ENCODE measurements at places on chromosomes 6 and 20. TPM values are rescaled to one million over a fixed set of nuclear protein-coding genes. Genes with fewer than 3 reads are reported as not detected.

- DNase-seq: no peak
- no peaks in the 10 kb centered on the region for H3K36me3 ChIP-seq
- no peaks in the 10 kb centered on the region for H3K4me1 ChIP-seq
- H3K27me3 ChIP-seq: no peaks in the 10 kb centered on the region
- no peak overlapping the region for H3K4me3 ChIP-seq
Measured at GRCh38 chr6:73955800-73956199, 259.8 kb downstream of the CD109 start.

GRCh38 chr6:126048635-126049034 lies 62.3 kb downstream of the TRMT11 start:
- H3K27ac ChIP-seq: no peak overlapping the region
- H3K4me1 ChIP-seq: no peaks in the 10 kb centered on the region
- no peak for DNase-seq
- no peaks in the 10 kb centered on the region for H3K27me3 ChIP-seq
- no peak overlapping the region for H3K4me3 ChIP-seq

- no peak for DNase-seq
- H3K36me3 ChIP-seq: no peaks in the 10 kb centered on the region
- H3K27me3 ChIP-seq: peaks cover 13% of the 10 kb centered on the region
- no peak overlapping the region for H3K27ac ChIP-seq
- no peaks in the 10 kb centered on the region for H3K4me1 ChIP-seq
Measured at GRCh38 chr20:2408111-2408510, 27.4 kb downstream of the TGM6 start.

GRCh38 chr6:107398001-107398400 lies 61.4 kb downstream of the PDSS2 start:
- H3K27me3 ChIP-seq: no peaks in the 10 kb centered on the region
- H3K4me1 ChIP-seq: no peaks in the 10 kb centered on the region

DNA sequence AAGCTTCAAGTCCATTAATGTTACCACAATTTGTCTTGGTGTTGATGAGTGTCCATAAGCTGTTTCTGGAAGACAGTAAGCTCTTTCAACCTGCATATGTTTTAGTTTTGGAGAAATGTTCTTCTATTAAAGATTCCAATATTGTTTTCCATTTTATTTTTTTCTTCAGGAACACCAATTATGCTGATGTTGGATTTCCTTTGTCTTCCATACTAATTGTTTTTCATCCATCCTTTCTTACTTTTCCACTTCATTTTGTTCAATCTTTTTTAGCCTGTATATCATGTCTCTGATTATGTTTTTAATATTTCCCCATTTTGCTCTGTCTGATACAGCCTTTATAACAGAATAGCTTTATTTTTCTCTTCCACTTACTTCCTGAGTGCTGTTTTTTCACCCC lies 21.9 kb downstream of the SLC13A3 start:
- no peak for DNase-seq
- H3K4me3 ChIP-seq: no peak overlapping the region
- H3K4me1 ChIP-seq: peaks cover 40% of the 10 kb centered on the region
- H3K27me3 ChIP-seq: no peaks in the 10 kb centered on the region
- H3K27ac ChIP-seq: no peak overlapping the region

DNA sequence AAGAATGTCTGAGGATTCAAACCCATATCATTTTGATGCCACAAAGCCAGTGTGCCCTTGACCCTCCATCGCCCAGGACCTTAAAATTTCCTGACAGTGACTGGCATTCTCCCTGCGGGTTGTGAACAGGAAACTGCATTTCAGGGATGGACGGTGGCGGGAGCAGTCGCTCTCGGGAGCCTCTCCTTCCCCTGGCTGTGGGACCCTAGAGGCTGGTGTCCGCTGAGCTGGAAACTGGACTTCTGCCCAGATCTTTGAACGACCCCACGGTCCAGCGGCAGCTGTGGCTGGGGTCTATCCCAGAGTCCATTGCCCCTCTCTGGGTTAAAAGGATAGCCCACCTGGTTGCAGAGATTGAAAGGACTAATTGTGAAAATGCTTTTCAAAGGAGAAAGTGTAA lies 1.4 kb upstream of the SEC63 start:
- no peak overlapping the region for H3K27ac ChIP-seq
- no peak overlapping the region for H3K4me3 ChIP-seq
- H3K4me1 ChIP-seq: peaks cover 23% of the 10 kb centered on the region
- no peaks in the 10 kb centered on the region for H3K27me3 ChIP-seq
- no peaks in the 10 kb centered on the region for H3K36me3 ChIP-seq

DNA sequence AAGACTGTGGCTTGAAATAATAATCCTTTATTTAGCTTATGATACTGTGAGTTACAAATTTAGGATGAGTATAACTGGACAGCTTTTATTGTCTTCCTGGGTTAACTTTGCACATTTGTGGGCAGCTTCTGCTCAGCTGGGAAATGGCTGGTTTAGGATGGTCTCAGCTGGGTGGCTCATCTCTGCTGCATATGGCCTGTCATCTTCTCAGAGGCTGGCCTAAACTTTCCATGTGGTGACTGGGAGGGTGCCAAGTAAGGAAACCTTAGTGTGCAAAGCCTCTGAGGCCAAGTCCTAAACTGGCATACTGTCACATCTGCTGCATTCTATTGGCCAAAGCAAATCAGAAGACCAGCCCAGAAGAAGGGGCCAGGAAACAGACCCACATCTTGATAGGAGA lies 40.2 kb downstream of the BTBD3 start:
- H3K4me3 ChIP-seq: no peak overlapping the region
- no peaks in the 10 kb centered on the region for H3K27me3 ChIP-seq
- H3K4me1 ChIP-seq: no peaks in the 10 kb centered on the region
- H3K36me3 ChIP-seq: no peaks in the 10 kb centered on the region

GRCh38 chr6:125827788-125828320 lies 37.1 kb downstream of the NCOA7 start:
- DNase-seq: no peak
- no peaks in the 10 kb centered on the region for H3K36me3 ChIP-seq
- H3K27ac ChIP-seq: peak overlapping the region; percentile 27
- peaks cover 33% of the 10 kb centered on the region for H3K4me1 ChIP-seq
- no peaks in the 10 kb centered on the region for H3K27me3 ChIP-seq

DNA sequence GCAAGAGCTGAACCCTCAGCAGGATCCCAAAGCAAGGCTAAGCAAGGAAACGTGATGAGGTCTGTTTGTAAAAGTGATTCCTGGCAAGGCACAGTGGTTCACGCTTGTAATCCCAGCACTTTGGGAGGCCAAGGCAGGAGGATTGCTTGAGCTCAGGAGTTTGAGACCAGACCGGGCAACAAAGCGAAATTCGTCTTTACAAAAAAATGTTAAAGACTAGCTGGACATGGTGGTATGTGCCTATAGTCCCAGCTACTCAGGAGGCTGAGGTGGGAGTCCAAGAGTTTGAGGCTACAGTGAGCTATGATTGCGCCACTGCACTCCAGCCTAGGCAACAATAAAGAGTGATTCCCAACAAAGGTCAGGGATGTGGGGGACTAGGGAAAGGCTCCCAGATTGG lies 4.1 kb upstream of the XKR7 start:
- no peak overlapping the region for H3K27ac ChIP-seq
- no peak overlapping the region for H3K4me3 ChIP-seq
- no peak for DNase-seq
- peaks cover 7% of the 10 kb centered on the region for H3K4me1 ChIP-seq
- no peaks in the 10 kb centered on the region for H3K36me3 ChIP-seq

DNA sequence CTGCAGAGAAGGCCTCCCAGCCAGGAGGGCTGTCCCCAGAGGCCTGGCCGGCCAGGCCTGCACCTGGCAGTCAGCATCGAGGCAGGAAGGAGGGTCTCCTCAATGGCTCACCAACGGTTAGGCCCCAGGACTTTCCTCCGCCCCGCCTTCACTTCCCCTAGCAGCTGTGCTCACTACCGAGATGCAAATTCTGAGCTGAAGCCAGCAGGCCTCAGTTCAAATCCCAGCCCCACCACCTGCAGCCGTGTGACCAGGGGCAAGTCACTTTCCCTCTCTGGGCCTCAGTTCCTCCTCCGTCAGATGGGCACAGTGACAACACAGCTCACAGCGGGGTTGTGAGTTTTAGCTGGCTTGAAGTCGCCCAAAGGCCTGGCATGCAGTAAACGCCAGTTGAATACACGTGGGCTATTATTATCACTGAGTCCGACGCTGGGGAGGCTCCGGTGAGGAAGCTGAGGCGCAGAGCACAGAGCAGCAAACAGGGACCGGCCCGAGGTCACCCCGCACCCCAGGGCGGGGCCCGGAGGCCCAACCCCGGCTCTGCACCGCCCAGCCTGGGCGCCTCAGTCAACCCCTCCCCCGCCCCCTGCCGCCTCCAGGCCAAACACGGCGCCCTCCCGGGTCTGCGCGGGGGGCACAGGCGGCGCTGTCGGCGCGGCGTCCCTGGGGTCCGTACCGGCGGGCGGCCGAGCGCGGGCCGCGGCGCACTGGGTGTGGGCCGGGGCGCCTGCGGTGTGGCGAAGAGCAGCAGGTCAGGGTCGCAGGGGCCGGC lies 671 bp downstream of the E2F1 start:
- peak; percentile 7 for DNase-seq
- H3K4me3 ChIP-seq: no peak overlapping the region
- H3K4me1 ChIP-seq: peaks cover 30% of the 10 kb centered on the region
- no peaks in the 10 kb centered on the region for H3K36me3 ChIP-seq
- H3K27me3 ChIP-seq: no peaks in the 10 kb centered on the region

DNA sequence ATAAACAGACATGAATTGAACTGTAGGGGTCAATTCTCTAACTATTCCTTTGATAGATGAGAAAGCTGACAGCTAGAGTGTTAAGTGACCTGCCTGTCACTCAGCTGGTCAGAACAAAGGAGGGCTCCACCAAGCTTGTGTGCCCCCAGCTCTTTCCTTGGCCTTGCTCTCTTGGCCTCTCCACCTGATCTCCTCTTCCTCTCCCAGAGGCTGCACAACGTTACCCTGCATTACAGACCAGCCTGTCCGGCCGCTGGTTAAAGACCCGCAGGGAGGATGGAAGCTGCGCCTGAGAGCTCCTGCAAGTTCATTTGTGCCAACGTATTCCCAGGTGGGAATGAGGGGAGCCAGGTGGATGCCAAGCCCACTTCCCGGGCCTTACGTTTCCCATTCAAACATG lies 22.5 kb downstream of the AGPAT4 start:
- H3K4me1 ChIP-seq: no peaks in the 10 kb centered on the region
- no peak overlapping the region for H3K4me3 ChIP-seq
- no peaks in the 10 kb centered on the region for H3K36me3 ChIP-seq

DNA sequence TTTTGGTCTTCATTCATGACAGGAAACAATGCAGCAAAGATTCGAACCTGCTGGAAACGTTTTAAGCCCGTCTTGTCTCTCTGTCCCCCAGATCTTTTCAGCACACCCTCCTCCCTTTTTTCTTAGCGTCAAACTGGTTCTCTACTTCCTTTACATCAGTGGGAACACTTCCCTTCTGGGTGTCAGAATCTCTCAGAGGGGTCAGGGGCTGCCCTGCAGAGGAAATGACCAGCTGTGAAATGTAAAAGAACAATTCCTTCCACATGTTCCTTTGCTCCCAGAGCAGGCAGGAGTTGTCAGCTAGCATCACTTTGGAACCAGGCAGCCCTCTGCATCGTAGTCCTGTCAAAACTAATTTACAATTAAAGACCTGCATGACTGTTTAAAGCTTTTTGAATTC lies 619.0 kb downstream of the TFAP2A start:
- H3K27ac ChIP-seq: no peak overlapping the region
- no peak overlapping the region for H3K4me3 ChIP-seq
- H3K27me3 ChIP-seq: no peaks in the 10 kb centered on the region
- no peaks in the 10 kb centered on the region for H3K4me1 ChIP-seq

DNA sequence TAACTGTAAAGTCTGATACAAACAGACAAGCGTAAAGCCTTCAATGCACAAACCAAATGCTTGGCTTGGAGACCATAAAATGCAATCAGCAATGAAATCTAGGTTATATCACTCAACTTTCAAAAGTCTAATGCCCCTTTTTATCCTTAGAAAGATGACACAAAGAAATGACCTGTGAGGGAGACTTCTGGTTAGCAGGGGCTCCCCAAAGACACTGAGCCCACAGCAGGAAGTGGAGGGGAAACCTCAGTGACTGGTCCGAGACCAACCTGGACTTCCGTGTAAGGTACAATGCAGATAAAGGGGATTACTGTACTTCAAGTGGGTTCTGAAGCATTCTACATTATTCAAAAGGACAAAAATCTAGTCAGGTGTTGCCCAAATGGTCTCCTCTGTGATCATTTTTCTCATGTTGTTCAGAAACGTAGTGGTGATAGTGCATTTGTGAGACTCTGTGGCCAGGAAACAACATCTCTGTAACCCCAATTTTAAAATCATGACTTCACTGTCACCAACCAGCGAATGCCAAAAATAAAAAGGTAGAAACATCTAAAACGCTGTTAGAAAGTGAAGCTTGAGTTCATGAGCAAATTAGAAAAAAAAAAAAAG lies 88.2 kb downstream of the HIVEP2 start:
- no peaks in the 10 kb centered on the region for H3K36me3 ChIP-seq
- no peak for DNase-seq
- peaks cover 18% of the 10 kb centered on the region for H3K4me1 ChIP-seq
- H3K27ac ChIP-seq: no peak overlapping the region

GRCh38 chr6:88166493-88167351 lies 575 bp upstream of the CNR1 start:
- H3K27me3 ChIP-seq: peaks cover 91% of the 10 kb centered on the region
- no peak for DNase-seq
- H3K4me3 ChIP-seq: peak overlapping the region; percentile 68
- H3K36me3 ChIP-seq: no peaks in the 10 kb centered on the region
- peaks cover 19% of the 10 kb centered on the region for H3K4me1 ChIP-seq

DNA sequence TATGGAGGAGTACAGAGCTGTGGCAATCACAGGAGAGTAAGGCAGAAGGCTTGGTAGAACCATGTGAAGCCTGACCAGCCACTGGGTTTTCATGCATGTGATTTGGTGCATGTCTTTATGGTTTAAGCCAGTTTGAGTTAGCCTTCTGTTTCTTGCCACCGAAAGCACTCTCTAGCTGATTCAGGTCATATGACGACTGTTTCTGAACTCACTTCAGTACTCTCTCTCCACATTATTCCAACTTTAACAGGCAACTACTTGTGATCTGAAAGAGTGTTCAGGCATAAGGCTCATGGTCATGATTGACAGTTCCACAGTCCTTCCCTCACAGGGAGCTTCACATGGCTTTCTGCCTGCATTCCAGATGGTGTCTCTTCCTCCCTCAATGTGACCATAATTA lies 63.3 kb upstream of the TAB2 start:
- H3K4me1 ChIP-seq: peaks cover 92% of the 10 kb centered on the region
- no peaks in the 10 kb centered on the region for H3K27me3 ChIP-seq
- no peak overlapping the region for H3K27ac ChIP-seq

GRCh38 chr6:55866128-55866527 lies 9.3 kb downstream of the BMP5 start:
- H3K36me3 ChIP-seq: no peaks in the 10 kb centered on the region
- no peaks in the 10 kb centered on the region for H3K27me3 ChIP-seq
- no peaks in the 10 kb centered on the region for H3K4me1 ChIP-seq
- H3K27ac ChIP-seq: no peak overlapping the region
- DNase-seq: no peak
- H3K4me3 ChIP-seq: no peak overlapping the region

- H3K27me3 ChIP-seq: peaks cover 54% of the 10 kb centered on the region
- H3K36me3 ChIP-seq: no peaks in the 10 kb centered on the region
- no peak overlapping the region for H3K27ac ChIP-seq
- H3K4me1 ChIP-seq: peaks cover 10% of the 10 kb centered on the region
Measured at GRCh38 chr20:56624786-56625681, 4.1 kb upstream of the TFAP2C start.

- H3K27ac ChIP-seq: no peak overlapping the region
- H3K4me1 ChIP-seq: peaks cover 12% of the 10 kb centered on the region
- H3K4me3 ChIP-seq: no peak overlapping the region
- no peak for DNase-seq
Measured at GRCh38 chr6:136524339-136524935, 25.8 kb downstream of the MAP7 start.

- no peak overlapping the region for H3K27ac ChIP-seq
- H3K27me3 ChIP-seq: no peaks in the 10 kb centered on the region
- DNase-seq: no peak
- H3K36me3 ChIP-seq: no peaks in the 10 kb centered on the region
- H3K4me1 ChIP-seq: no peaks in the 10 kb centered on the region
- H3K4me3 ChIP-seq: no peak overlapping the region
Measured at GRCh38 chr6:151721146-151721545, 86.3 kb upstream of the ESR1 start.

The C6orf52 gene
- polyA plus RNA-seq: 1.9 TPM

The CST4 gene
- polyA plus RNA-seq: not detected

The FAM83B gene
- polyA plus RNA-seq: not detected

Measured in CD14-positive monocyte (primary cell).